Right lobe of liver (tissue), 6 donors: ENCODE measurements at places on chromosomes 5 and 9.

DNA sequence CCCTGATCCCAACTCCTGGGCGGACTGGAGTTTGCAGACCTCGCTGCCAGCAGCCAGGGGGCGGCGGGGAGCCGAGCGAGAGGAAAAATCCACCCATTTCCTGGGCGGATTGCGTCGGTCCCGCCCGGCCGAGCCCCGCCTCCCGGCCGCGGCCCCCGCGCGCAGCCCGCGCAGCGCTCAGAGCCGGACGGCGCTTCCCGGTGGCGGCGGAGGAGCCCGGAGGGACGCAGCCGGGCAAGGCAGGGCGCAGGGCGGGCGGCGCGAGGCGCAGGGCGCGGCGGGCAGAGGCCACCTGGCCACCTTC is at the start of gene OLFM1:
Gene OLFM1 (plus strand): TSS at position 180 of the 304 bp plus-strand sequence. CDS start 322 bp downstream, outside the sequence.
- peak; percentile 72 for DNase-seq

GRCh38 chr5:132229236-132229635 is 1.6 kb upstream of the P4HA2 start:
- no peak for DNase-seq

DNA sequence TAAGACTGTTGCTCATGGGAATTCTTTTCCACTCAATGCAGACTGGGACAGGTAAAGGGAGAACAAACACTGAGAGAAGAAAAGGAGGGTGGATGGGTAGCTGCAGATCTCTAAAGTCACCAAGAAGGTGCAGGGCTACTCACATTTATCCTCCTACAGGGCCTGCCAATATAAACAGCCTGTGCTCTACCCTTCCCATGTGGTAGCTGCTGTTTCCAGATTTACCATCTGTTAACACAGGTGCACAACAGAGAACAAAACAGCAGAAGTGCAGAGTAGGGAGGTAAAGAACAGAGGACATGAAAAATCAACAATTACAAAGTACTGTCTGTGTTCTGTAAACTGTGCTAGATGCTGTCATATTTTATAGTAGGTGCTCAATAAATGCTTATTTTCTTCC is 26.0 kb downstream of the JAKMIP2 start:
- no peak for DNase-seq

DNA sequence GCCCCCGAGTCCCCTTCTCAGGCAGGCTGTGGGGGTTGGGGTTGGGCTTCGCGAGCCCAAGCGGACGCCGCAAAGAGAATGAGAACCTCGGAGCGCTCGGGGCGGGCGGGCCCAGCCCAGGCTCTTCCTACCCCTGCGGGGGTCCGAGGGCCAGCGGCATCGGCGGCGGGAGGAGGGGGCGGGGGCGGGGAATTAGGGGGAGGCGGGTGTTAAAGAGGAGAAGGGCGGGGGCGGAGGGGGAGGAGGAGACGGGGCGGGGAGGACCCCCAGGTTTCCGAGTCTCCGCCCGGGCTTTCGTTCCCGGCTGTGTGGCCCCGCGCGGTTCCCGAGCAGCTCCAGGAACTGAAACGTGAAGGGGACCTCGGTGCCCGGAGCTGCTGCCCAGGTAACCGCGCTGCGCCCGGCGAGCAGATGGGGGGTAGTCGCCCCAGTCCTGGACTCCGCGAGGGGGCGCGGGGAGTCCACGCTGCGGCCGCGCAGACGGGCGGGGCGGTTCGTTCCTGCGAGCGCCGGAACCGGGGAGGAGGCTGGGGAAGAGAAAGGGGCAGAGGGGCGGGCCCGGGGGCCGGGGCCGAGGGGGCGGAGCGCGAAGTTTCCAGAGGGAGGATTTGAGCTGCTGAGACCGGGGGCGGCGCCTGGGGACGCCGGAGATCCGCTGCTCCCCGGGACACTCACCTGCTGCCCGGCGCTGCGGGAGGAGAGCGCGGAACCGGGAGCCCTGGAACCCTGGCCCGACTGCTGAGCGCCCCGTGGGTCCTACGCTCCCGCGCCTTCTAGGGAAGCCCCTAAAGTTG is 38.4 kb upstream of the PLEKHG4B start:
- DNase-seq, result no peak

GRCh38 chr5:104172976-104173375 is 610.4 kb upstream of the NUDT12 start:
- DNase-seq, result no peak

DNA sequence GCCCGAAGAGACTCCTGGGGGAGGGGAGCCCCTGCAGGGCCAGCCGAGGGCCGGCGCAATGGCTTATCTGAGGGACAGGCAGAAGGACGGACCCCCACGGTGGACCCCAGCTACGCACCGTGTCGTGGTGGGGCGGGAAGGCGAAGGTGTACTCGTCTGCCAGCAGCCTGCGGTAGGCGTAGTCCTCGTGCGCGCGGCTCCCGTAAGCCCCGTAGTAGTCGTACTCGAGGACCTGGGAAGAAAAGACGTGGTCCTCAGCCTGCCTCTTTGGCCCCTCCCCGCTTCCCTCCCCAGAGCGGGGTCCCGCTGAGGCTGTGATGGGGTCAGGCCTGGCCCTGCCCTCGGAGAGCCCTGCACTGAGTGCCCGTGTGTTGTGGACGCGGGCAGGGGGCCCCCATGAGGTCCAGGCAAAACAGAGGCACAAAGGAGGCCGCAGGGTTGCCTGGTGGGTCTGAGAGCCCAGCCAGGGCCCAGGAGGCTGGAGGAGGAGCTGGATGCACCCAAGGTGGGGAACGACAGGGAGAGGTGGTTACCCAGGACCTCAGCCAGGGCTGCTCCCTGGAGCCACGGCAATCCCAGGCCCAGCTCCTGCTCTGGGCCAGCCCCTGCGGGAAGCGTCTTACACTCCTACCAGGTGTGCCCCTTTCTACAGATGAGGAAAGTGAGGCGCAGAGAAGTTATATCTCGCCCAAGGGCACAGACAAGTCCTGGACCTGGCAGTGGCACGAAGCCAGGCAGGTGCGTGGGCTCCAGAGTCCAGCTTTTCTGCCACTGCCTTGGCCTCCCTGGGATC is 35.2 kb downstream of the SARDH start:
- peak; percentile 55 for DNase-seq
